ENCODE measurements at places on chromosomes 4 and X. TPM values are rescaled to one million over a fixed set of nuclear protein-coding genes. Genes with fewer than 3 reads are reported as not detected.

GRCh38 chrX:19625612-19626011 lies 110.3 kb upstream of the MAP3K15 start:
- no peak for DNase-seq

DNA sequence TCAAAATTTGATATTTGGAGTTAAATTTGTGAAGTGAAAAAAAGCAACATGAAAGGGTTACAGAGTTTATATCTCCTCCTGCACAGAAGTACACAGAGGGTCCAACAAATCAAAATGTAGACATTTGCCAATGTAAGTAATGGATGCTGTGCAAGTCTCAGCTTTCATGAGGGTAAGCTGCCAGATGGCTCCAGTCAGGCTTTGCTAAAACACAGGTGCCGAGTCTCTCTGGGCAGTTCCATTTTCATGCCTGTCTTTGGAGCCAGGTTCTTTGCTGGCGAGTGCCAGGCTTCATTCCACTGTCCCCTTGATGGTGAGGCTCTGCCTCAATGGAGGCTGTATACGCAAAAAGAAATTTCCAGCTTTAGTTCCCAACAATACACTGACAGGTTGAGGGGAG lies 27.9 kb downstream of the SLC4A4 start:
- DNase-seq, result no peak

DNA sequence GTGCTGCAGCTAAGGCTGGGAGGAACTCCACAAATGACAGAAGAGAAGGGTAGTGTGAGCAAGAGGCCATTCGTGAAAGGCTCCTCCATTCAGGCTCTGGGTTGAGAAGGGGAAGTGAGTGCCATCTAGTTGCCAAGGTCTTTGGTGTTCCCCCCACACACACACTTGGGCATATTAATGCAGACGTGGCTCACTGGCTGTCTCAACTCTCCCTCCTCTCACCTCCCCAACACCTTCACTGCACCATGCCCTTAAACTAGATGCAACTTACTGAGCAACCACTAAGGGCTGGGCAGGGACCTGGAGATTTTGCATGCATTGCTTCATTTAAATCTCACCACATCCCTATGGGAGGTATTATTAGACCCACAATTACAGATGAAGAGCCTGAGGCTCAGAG lies 8.7 kb downstream of the CLRN2 start:
- no peak for DNase-seq

DNA sequence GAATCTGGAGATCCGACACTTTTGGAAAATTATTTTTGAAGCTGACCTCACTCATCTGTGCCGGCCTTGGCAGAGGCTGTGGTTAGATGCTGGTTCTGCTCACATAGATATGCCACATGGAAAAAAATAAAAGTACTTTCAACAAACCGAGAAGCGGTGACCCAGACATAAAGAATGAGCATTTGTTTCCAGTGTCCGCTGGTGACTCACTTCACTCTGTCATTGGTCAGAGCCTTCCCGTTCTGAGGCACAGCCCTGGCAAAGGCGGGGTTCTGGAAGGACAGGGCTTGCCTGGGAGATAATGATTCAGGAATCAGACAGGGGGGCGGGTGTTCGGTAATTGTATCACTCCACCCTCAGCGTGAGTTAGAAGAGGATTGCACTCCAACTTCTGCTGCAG lies 172.4 kb upstream of the MXRA5 start:
- DNase-seq, result no peak

DNA sequence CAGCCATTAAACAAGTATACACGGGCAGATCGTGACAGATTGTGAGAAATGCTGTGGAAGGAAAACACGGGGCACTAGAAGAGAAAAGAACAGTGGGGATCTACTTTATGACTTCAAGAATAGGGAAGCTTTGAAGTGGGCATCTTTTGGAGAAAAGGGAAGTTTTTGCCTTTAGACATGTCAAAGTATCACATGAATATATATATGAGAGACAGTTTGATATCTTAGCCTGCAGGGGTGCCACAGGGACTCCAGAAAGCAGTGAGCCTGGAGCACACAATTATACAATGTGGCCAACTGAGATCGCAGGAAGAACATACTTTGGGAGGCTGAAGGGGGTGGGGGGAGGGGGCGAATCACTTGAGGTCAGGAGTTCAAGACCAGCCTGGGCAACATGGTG lies 35.7 kb downstream of the RELL1 start:
- no peak for DNase-seq

- DNase-seq, result no peak
These were observed at the start of gene ERAS for GRCh38 chrX:48826135-48826875. Gene ERAS (plus strand): TSS chrX:48826513. CDS start chrX:48829124, 2,611 bp downstream.

DNA sequence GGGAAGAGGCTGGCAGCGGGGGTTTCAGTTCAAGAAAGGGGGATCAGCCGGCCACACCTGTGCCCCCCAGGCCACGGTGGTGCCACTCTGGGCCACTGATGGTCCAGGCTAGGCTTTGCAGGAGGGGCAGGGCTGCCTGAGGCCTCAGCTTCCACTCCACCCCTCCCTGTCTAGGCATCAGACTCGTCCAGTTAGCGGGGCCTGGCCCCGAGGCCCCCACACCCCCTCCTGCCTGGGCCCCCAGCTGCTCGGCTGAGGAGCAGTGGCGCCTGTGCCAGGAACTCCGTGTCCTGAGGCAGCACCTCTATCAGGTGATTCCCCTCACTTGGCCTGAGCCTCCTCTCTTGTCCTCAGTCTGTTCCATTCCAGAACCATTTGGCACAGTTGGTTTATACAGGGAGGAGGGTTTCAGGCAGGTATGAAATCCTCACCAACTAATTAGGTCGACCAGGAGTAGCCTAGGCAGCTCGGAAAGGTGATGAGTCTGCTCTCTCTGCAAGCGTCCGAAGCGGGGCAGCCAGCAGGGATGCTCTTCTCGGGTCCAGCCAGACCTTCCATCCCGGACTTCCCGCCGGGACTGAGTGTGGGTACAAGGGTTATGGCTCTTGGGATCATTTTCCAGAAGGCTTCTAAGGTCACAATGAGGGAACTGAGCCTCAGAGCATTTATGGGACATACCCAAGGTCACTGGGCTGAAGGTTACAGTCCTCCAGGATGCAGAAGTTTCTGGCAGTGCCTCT lies 2.1 kb downstream of the NSG1 start:
- DNase-seq, result no peak

- DNase-seq, result no peak
These were observed 32.7 kb downstream of the METAP1 start for GRCh38 chr4:99028187-99028586.

DNA sequence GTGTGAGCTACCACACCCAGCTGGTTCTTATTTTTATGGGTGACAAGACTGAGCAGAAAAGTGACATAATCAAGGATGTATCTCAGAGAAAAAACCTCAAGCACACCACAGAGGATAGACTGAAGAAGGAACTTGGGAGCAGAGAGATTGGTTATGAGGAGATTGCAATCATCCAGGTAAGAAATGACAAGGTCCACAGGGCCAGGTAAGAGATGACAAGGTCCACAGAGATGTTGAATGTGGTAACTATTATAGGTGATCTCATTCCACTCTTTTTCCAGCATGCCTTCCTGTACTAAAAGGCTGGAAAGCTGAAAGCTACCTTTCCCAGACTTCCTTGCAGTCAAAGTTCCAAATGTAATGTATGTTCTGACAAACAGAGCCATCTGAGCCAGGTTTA lies 15.9 kb upstream of the RBM47 start:
- DNase-seq, result no peak

- no peak for DNase-seq
These were observed 80.8 kb upstream of the IQCM start for GRCh38 chr4:149896432-149896831.

DNA sequence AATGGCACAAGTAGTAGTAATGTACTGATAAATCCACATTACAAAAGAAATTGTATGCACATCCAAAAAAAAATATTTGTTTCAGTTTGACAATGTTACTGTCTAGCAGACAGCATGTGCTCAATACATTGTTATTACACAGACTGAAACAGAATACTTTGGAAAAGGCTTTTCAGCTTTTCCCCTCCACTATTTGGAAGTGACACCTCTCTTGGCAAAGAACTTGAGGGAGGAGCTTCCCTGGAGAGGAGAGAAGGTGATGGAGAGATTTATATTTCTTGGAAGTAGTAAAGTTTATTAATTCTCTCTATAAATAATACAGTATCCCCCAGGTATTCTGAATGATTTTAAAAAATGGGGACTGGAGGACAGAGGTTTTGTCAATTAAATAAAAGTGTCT lies 131.8 kb downstream of the SCFD2 start:
- DNase-seq, result no peak

DNA sequence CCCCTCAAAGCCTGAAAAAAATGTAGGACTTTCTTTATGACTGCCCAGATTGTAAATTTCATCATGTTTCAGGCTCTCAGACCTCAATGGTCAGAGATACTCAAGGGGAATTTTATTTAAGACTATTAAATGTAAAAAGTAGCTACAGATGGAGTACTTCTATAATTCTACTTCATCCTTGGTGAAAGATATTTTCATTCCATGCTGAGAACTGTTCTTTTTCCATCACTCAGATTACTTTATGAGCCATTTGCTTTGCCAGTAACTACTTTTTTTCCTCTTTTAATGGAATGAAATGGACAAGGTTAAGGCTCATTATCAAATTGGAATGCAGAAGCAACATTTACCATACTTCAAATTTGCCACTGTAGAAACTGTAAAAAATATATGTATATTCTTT lies 38.0 kb upstream of the PLS3 start:
- DNase-seq, result no peak

GRCh38 chrX:41184312-41184711 lies 99.1 kb downstream of the USP9X start:
- DNase-seq, result no peak

GRCh38 chrX:74656079-74656745 lies 41.8 kb upstream of the RLIM start:
- no peak for DNase-seq

DNA sequence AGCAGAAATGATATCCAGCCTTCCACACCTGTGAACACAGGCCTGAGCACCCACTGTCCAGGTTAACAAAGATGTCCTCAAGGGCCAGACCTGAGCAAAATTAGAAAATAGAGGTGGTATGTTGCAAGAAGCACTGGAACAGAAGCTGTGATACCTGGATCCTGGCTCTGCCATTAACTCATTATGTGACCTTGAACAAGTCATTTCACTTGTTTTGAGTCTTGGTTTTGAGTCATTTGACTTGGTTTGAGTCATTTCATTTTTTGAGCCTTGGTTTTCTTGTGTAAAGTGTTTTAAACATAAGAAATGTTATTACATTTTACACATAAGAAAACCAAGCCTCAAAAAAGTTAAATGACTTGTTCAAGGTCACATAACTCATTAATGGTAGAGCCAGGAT lies 2.9 kb upstream of the NWD2 start:
- no peak for DNase-seq

The PPP1R2C gene
- not detected for polyA plus RNA-seq

The GAGE12H gene
- polyA plus RNA-seq, result not detected

The TGIF2LX gene
- polyA plus RNA-seq, result not detected
